ENCODE measurements at places on chromosomes 12 and 14. TPM values are rescaled to one million over a fixed set of nuclear protein-coding genes. Genes with fewer than 3 reads are reported as not detected.

DNA sequence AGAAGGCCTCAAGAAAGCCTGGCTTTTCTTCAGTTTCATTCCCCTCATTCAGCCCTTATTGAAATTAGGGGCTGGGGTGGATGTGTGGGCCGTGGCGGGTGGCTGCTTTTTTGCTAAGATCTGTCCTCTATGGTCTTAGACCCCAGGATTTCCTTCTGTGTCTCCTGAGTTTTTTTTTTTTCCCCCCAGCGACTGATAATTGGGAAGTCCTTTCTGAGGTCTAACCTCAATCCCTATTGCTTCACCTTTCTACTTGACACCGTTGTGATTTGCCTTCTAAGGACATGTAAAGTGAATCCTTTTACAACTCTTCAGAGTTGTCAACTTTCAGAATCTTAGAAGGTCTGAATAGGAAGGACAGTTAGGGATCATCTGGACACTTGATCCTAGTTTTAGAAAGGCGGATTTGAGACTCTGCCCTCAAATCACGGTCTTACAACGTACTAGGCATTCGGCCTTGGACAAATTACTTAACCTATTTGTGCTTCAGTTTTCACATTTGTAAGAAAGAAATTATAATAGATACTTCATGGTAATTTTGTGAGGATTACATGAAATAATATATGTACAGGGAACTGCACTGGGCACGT lies 4.4 kb downstream of the GPR84 start:
- no peaks in the 10 kb centered on the region for H3K36me3 ChIP-seq
- H3K4me1 ChIP-seq, result peaks cover 17% of the 10 kb centered on the region
- no peak overlapping the region for H3K27ac ChIP-seq
- no peak overlapping the region for H3K4me3 ChIP-seq
- DNase-seq, result no peak

- H3K36me3 ChIP-seq, result peaks cover 70% of the 10 kb centered on the region
- no peaks in the 10 kb centered on the region for H3K4me1 ChIP-seq
- no peak overlapping the region for H3K27ac ChIP-seq
- H3K27me3 ChIP-seq, result no peaks in the 10 kb centered on the region
Measured at GRCh38 chr12:53717319-53717718, 9.9 kb downstream of the CALCOCO1 start.

DNA sequence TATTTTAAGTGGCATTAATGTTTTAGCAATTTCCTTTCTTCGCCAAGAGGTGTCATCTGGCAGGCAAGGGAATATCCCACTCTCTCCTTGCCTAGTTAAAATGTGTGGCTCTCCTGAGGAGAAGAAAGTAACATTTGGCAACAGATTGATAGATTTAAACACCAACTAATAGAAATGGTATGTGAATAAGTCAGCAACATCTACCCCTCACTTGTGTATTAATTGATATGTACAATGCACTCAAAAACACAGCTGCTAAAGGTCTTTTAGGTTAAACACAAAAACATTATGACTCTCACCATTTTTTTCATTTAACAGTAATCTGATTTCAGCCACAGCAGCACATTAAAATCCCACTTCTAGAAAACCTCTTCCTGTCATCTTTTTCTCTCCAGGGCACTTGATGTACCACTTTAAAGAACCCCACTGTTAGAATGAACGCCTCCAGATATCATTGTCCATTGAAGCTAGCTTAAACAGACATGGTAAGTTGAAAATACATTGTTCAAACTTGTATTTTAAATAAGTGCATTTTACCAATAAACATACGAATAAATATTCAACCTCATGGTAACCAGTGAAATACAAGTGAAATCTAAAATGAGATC lies 151.7 kb downstream of the RPAP3 start:
- no peak for DNase-seq
- peaks cover 10% of the 10 kb centered on the region for H3K27me3 ChIP-seq
- H3K4me3 ChIP-seq, result no peak overlapping the region

GRCh38 chr14:66468778-66469367 lies 17.3 kb upstream of the CCDC196 start:
- H3K4me1 ChIP-seq, result no peaks in the 10 kb centered on the region
- no peak for DNase-seq
- H3K27me3 ChIP-seq, result no peaks in the 10 kb centered on the region
- no peaks in the 10 kb centered on the region for H3K36me3 ChIP-seq

DNA sequence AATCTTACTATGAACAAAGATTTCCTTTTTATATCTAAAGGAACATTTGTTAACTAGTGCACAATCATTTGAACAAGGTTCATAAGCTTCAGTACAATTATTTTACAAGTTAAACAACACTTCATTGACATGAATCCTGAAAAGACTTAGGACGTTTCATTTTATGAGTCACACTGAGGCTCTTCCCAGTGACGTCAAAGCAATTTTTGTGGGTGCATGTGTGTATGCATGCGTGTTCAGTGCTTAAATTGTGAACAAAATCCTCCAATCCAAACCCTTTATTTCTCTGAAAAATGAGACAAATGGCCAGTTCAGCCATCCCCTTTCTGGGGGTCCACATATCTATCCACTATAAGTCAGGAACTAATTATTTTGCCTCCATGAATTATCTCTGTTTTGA lies 2.9 kb downstream of the LMNTD1 start:
- peaks cover 5% of the 10 kb centered on the region for H3K4me1 ChIP-seq
- no peaks in the 10 kb centered on the region for H3K36me3 ChIP-seq
- no peak for DNase-seq
- H3K4me3 ChIP-seq, result no peak overlapping the region
- no peak overlapping the region for H3K27ac ChIP-seq

DNA sequence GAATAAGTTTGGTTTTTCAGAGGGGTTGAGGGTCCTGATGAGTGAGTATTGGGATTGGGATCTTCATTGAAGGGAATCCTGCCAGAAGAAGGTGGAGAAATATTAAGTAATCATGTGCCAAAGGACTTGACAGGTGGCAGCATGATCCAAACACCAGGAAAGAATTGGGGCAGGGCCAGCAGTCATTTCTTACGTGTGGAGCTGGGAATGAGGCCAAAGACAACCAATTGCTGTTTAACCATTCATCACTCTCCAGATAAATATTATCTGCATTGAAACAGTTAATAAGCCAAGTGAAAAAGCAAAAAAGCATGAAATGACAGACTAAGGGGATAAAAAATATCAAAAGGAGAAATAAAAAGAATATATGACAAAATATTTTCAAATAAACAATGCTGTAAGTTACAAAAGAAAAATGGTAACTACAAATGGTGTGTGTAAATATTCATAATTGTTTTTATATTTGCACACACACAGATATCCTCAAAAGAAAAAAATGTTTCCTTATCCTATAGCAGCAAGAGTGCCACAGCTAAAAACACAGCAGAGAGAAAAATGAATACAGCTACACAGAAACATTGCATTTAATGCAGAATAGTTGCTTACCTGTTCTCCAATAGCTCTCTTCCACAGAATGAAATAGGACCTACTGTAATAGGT lies 26.2 kb downstream of the C2CD5 start:
- no peak overlapping the region for H3K27ac ChIP-seq
- H3K36me3 ChIP-seq, result peaks cover 25% of the 10 kb centered on the region
- no peak overlapping the region for H3K4me3 ChIP-seq

GRCh38 chr14:101873991-101874390 lies 90.4 kb upstream of the DYNC1H1 start:
- no peaks in the 10 kb centered on the region for H3K27me3 ChIP-seq
- H3K4me3 ChIP-seq, result no peak overlapping the region
- DNase-seq, result no peak
- peaks cover 3% of the 10 kb centered on the region for H3K36me3 ChIP-seq

GRCh38 chr12:128682548-128683275 lies 141.0 kb downstream of the SLC15A4 start:
- no peaks in the 10 kb centered on the region for H3K27me3 ChIP-seq
- no peak overlapping the region for H3K4me3 ChIP-seq
- H3K27ac ChIP-seq, result no peak overlapping the region
- DNase-seq, result no peak
- no peaks in the 10 kb centered on the region for H3K4me1 ChIP-seq

The PEX5 gene
- total RNA-seq, result 31.1 TPM

The TAS2R20 gene
- 2.3 TPM for total RNA-seq
